H9 (cell line): ENCODE measurements at places on chromosomes 5 and 9. TPM values are rescaled to one million over a fixed set of nuclear protein-coding genes. Genes with fewer than 3 reads are reported as not detected.

DNA sequence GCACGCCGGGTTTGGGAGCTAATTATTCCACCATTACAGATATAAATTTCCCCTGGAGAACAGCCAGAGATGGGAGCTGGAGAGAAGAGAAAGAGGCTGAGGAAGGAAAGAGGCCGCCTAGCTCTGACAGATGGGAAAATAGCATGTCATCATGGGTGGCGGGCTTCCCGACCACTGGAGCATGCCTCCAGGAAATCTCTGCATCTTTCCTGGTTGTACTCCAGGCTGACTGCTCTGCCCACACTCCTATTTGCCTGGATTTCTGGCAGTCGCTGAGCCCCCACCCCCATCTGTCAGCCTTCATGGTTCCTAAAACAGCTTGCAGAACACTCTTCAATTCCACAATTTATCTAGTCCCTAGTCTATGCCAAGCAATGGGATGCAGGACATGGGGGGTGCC, 14.3 kb upstream of the GABRP start:
- H3K36me3 ChIP-seq: no peaks in the 10 kb centered on the region; the same call in 2 of the 3 replicates
- H3K27me3 ChIP-seq: no peaks in the 10 kb centered on the region
- no peak overlapping the region for H3K27ac ChIP-seq
- no peak for DNase-seq
- H3K4me3 ChIP-seq: no peak overlapping the region

- H3K4me1 ChIP-seq: no peaks in the 10 kb centered on the region
- H3K4me3 ChIP-seq: no peak overlapping the region
- no peaks in the 10 kb centered on the region for H3K36me3 ChIP-seq
- H3K27ac ChIP-seq: no peak overlapping the region
Observed at GRCh38 chr5:130278136-130278535, 373.9 kb downstream of the CHSY3 start.

DNA sequence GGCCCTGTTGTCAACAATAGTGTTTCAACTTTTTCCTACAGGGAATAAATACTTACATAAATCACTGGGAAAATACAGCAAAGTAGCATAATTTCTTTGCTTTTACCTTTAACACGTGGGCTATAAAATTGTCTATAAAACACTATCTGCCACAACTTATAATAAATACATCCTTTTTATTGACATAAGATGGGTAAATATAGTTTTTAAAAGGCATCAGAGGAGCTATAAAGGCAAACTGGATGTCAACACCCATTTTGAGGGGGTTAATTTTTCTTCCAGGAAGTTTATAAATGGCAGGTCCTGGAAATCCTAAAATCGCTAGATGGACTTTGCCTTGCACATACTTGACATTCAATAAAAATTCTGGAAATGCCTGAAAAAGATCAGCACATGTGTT, 358.0 kb downstream of the PDE4D start:
- H3K27ac ChIP-seq: no peak overlapping the region
- no peaks in the 10 kb centered on the region for H3K36me3 ChIP-seq
- DNase-seq: no peak
- H3K27me3 ChIP-seq: no peaks in the 10 kb centered on the region

CEL gene
- 3.6 and 4.0 TPM in 2 replicates for total RNA-seq

- no peaks in the 10 kb centered on the region for H3K36me3 ChIP-seq
- H3K4me3 ChIP-seq: no peak overlapping the region
- no peak for DNase-seq
- no peaks in the 10 kb centered on the region for H3K27me3 ChIP-seq
- H3K27ac ChIP-seq: no peak overlapping the region
- H3K4me1 ChIP-seq: peaks cover 6% of the 10 kb centered on the region; the same call in 1 of the 2 replicates
Observed at GRCh38 chr5:56172241-56172640, 60.9 kb downstream of the ANKRD55 start.

- H3K4me1 ChIP-seq: peaks cover 12% of the 10 kb centered on the region; the same call in 1 of the 2 replicates
- DNase-seq: no peak
- H3K27ac ChIP-seq: no peak overlapping the region
- no peak overlapping the region for H3K4me3 ChIP-seq
- no peaks in the 10 kb centered on the region for H3K27me3 ChIP-seq
Observed at GRCh38 chr5:14449052-14449661, 132.4 kb upstream of the OTULINL start.

DNA sequence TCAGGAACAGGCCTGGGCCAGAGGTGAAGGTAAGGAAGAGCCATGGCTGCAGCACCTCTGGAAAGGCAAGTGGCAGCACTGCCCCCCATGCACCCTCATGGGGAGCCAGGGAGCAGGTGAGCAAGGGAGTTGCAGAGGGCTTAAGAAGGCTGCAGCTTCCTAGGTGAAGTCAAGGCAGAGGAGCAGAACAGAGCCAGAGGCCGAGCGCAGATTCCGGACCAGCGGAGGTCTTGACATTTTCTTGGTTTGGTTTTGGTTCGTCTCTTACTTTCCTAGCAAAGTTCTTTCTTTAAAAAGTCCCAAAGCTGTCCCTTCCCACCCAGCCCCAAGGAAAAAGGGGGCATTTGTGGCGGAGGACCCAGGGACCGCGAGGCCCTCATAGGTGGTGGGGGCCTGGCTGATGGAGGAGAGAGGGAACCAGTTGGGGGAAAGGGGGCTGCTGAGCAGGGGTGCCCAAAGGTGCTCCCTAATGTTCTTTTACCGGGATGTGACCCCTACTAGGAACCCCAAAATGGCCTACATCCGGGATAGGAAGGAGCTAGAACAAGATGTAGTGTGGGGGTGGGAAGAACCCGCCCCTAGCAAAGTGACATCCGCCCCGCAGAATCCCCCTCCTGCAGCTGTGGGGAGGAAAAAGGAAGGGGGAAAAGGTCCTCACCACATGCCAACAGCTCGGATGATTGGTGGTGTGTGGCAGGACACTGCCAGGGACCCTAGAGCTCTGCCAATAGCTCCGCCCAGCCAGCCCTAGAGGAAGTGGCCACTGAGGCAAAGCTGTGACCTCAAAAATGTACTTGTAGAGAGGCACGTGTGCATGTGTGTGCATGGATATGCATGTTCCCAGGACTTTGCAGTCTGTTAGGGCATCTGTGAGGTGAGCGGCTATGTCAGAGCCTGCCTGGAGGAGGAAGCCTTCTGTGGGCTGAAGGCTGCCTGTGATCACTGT, 914 bp upstream of the CD72 start:
- no peak overlapping the region for H3K4me3 ChIP-seq
- peaks cover 4% of the 10 kb centered on the region; the same call in 1 of the 2 replicates for H3K27me3 ChIP-seq
- no peak for DNase-seq
- no peaks in the 10 kb centered on the region; the same call in 1 of the 2 replicates for H3K4me1 ChIP-seq
- H3K27ac ChIP-seq: no peak overlapping the region

TRPM3 gene
- 7.7 and 10.3 TPM in 2 replicates for total RNA-seq

CCNI2 gene
- total RNA-seq: 0.57 and 0.90 TPM in 2 replicates

DNA sequence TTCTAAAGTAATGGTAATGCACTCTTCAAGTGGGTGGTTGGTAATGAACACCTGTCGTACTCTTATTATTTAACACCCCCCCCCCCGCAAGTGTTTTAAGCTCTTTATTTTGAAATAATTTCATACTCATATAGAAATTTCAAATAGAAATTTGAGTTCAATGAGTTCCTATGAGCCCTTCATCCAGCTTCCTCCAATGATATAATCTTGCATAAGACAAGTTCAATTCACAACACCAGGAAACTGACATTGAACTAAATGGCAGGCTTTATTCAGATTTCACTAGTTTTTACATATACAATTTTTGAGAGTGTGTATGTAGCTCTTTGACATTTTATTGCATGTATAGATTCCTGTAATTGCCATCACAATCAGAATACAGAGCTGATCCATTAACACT, 30.9 kb upstream of the OSMR start:
- H3K36me3 ChIP-seq: no peaks in the 10 kb centered on the region
- no peak for DNase-seq
- H3K4me3 ChIP-seq: no peak overlapping the region
- no peaks in the 10 kb centered on the region for H3K4me1 ChIP-seq
- no peaks in the 10 kb centered on the region; the same call in 1 of the 2 replicates for H3K27me3 ChIP-seq

ZNG1A gene
- 31.1 and 31.9 TPM in 2 replicates for total RNA-seq

- no peak overlapping the region for H3K27ac ChIP-seq
- no peak for DNase-seq
- no peaks in the 10 kb centered on the region for H3K27me3 ChIP-seq
Observed at GRCh38 chr5:62653001-62653863, 74.6 kb downstream of the LRRC70 start.

OR1L6 gene
- not detected in 2 replicates for total RNA-seq

DNA sequence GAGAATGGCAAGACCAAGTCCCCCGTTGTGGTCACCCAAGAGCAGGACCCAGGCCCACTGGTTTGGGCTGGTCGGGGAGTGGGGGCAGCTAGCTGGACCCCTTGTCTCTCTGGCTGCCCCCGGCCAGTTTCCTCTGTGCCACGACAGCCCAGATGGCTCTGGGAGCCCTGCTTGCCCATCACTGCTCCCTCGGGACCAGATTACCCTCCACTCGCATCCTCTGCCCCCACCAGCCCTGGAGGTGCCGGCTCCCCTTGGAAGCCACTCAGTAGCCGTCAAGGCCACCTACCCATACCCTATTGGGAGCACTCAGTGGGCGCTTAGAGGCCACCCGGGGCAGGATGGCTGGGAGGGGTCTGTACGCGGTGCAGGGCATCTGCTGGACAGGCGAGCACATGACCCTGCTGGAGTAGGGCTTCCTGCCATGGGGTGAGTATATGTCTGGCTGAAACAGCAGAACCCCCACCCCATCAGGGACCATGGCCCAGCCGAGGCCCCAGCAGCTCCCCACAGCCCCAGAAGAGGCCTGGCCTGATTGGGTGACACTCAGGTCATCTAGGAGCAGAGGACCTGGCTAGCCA, 70.0 kb downstream of the ZNF354C start:
- H3K4me1 ChIP-seq: no peaks in the 10 kb centered on the region
- H3K27ac ChIP-seq: no peak overlapping the region
- H3K4me3 ChIP-seq: no peak overlapping the region
- H3K27me3 ChIP-seq: no peaks in the 10 kb centered on the region
- no peak for DNase-seq
- peaks cover 6% of the 10 kb centered on the region for H3K36me3 ChIP-seq

- no peak overlapping the region for H3K27ac ChIP-seq
- peaks cover 25% of the 10 kb centered on the region; the same call in 2 of the 3 replicates for H3K36me3 ChIP-seq
- H3K4me1 ChIP-seq: no peaks in the 10 kb centered on the region; the same call in 1 of the 2 replicates
- H3K4me3 ChIP-seq: no peak overlapping the region
- DNase-seq: no peak
Observed at GRCh38 chr5:142396436-142397038, 71.7 kb upstream of the SPRY4 start.

FOXD1 gene
- 0.20 and 0.31 TPM in 2 replicates for total RNA-seq

CTSL gene
- 28.9 and 33.4 TPM in 2 replicates for total RNA-seq

GRCh38 chr5:50727149-50727496, 60.7 kb downstream of the PARP8 start:
- no peaks in the 10 kb centered on the region for H3K36me3 ChIP-seq
- DNase-seq: no peak
- no peak overlapping the region for H3K4me3 ChIP-seq
- no peak overlapping the region for H3K27ac ChIP-seq
- H3K27me3 ChIP-seq: no peaks in the 10 kb centered on the region

DNA sequence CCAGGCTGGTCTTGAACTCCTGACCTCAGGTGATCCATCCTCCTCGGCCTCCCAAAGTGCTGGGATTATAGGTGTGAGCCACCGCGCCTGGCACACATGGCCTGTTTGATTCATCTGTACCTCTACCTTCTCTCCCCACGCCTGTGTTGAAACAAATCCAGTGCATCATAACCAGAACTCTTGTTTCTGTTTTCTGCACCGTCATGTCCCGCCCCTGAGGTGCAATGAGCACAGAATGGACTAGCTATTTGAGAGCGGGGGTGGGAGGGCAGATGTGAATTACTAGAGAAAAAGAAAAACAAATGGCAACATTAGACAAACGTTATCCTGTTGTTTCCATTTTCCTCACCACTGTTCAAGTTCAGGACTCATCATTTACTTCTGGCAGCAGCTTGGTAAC, 10.7 kb upstream of the FAM193B start:
- H3K36me3 ChIP-seq: peaks cover 10% of the 10 kb centered on the region
- H3K4me3 ChIP-seq: no peak overlapping the region
- H3K27me3 ChIP-seq: no peaks in the 10 kb centered on the region
- no peak overlapping the region for H3K27ac ChIP-seq

FAM221B gene
- total RNA-seq: not detected in 2 replicates

HTR4 gene
- not detected in 2 replicates for total RNA-seq

DEPDC1B gene
- 49.0 and 51.4 TPM in 2 replicates for total RNA-seq

GRCh38 chr9:98010445-98010844, 27.3 kb downstream of the ANP32B start:
- peak; percentile 48 for DNase-seq
- H3K4me3 ChIP-seq: no peak overlapping the region
- no peaks in the 10 kb centered on the region for H3K4me1 ChIP-seq

GRCh38 chr5:79512049-79512448, 1.9 kb downstream of the HOMER1 start:
- no peaks in the 10 kb centered on the region for H3K36me3 ChIP-seq
- no peak overlapping the region for H3K27ac ChIP-seq
- no peak for DNase-seq
- H3K4me3 ChIP-seq: peak overlapping the region; percentile 94
- no peaks in the 10 kb centered on the region for H3K27me3 ChIP-seq

RNF44 gene
- total RNA-seq: 172 and 175 TPM in 2 replicates

- no peaks in the 10 kb centered on the region for H3K27me3 ChIP-seq
- H3K27ac ChIP-seq: no peak overlapping the region
- no peak for DNase-seq
- H3K4me3 ChIP-seq: no peak overlapping the region
Observed at GRCh38 chr9:71937070-71937625, 25.7 kb downstream of the C9orf85 start.

DNA sequence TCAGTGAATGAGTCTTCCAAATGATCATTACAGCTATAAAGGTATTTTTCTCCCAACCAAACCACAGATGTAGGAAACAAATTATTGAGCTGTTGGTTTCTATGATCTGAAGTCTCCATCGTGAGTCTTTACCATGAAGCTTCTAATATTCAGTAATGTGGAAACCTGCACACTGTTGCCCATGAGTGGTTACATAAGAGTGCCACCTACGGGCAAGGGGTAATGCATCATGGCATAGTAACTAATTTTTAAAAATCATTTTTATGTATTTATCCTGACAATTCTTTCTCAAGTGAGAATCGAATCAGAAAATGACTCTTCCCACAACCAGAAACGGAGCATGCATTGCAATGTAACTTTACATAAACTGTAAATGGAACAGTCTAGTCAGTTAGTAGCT, 282.5 kb upstream of the SMARCA2 start:
- H3K4me1 ChIP-seq: no peaks in the 10 kb centered on the region
- no peak overlapping the region for H3K4me3 ChIP-seq
- no peak overlapping the region for H3K27ac ChIP-seq

- no peaks in the 10 kb centered on the region for H3K4me1 ChIP-seq
- H3K27me3 ChIP-seq: no peaks in the 10 kb centered on the region
- H3K4me3 ChIP-seq: peak overlapping the region; percentile 14; the same call in 1 of the 2 replicates
- H3K27ac ChIP-seq: no peak overlapping the region
- peak; percentile 81 for DNase-seq
- H3K36me3 ChIP-seq: no peaks in the 10 kb centered on the region; the same call in 1 of the 2 replicates
Observed at GRCh38 chr5:33588654-33589372, 148.0 kb downstream of the TARS1 start.

DNA sequence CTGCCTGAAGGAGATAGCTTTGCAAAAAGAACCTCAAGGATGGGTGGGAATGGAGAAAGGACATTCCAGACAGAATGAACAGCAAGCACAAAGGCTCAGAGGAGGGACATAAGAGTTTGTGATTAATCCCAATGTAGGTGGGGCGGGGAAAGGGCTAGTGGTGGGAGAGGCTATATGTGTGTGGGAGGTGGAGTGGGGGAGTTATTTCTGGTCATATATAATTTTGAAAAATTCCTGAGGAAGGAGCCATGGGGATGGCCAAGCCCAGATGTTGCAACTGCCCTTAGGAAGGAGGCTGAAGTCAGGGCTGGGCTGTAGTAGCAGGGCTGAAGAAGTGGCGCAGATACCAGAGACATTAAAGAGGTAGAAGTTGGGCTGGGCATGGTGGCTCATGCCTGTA, 13.4 kb upstream of the CCL27 start:
- H3K4me1 ChIP-seq: no peaks in the 10 kb centered on the region
- no peaks in the 10 kb centered on the region for H3K27me3 ChIP-seq
- H3K4me3 ChIP-seq: no peak overlapping the region
- H3K36me3 ChIP-seq: no peaks in the 10 kb centered on the region
- DNase-seq: no peak
